NCI-H2029 treated with DMSO at 0.1 percent for 48 hours (cell line): ENCODE measurements at places on chromosomes 1 and 21.
A peak's percentile ranks its signal among the peaks of the same experiment; 100 is the strongest.

- no peak for DNase-seq
These were observed 2.8 kb upstream of the MTF2 start for GRCh38 chr1:93076268-93076667.

DNA sequence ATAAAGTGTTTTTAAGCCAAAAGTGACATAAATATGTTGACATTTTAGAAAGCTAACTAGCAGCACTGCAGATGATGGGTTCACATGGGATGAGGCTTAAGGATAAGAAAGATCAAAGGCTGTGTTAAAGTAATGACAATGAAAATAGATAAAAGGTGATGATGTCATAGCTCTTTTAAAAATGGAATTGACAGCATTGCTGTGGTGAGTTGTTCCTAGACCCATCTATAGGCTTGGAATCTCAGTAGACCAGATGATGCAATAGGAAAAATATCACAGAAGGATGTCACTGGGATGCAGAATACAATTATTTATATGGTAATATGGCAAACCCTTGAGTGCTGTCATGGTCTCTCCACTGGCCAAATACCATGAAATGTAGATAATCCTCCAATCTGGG is 286.0 kb downstream of the PLA2G4A start:
- DNase-seq = no peak

DNA sequence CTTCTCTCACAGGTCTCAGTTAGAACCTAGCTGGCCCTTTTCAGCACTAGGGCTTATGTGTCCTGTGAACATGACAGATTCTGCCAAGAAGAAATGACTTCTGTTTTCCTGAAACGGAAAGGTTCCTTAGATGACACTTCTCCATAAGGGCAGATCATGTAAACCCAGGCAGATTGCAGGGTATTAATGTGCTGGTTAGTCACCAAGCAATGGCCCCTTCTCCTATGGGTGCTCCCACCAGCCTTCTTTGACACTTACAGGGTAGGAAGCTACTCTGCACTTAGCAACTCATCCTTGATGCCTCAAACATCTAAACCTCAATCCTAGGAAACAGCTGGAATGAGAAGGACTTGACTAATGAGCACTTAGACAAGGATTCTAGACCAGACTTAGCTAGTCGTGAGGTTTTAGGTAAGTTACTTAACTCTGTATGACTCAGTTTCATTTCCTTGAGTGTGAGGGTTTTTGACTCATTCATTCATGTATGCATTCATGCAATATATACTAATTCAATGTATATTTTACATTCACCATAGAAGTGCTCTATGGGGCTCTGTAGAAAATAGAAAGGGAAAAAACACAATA is 74.1 kb upstream of the PLXNA2 start:
- DNase-seq = no peak

- no peak for DNase-seq
These were observed 246.9 kb upstream of the ST6GALNAC5 start for GRCh38 chr1:76620371-76620770.

DNA sequence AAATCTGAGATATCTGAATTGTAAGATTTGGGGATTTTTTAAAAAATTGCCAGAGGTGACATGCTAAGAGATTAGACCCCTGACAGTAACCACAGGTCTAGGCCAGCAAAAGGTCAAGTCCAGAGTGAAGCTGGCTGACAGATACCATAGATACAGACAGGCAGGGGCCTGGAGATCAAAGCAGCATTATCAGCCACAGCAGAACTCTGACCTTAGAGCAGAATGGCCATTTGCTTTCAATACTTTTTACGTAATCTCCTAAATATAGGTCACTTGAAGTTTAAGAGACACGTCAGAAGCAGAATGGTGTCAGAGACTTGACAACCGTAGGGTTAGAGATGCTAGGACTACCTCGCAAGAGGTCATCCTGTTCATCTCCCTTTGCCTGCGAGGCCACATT is 40.8 kb upstream of the RXRG start:
- DNase-seq = no peak

GRCh38 chr1:218592688-218593087 is 247.6 kb downstream of the TGFB2 start:
- no peak for DNase-seq

DNA sequence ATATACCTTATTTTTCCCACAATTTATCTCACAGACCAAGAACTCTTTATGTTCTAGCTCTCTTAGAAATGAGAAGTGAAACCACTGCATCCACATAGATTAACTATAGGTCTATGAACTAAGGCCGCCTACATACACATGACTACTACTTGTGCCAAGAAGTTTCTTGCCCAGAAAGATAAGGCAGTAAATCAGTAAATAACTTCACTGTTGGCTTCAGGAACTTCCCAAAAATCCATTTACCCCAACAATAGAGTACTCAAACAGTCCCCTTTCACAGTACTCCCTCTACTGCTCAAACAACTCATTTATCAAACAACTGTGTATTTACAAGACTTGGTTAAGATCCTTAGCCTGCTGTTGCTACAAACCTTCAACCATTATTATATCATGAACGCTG is 96.5 kb downstream of the NME7 start:
- DNase-seq = no peak

DNA sequence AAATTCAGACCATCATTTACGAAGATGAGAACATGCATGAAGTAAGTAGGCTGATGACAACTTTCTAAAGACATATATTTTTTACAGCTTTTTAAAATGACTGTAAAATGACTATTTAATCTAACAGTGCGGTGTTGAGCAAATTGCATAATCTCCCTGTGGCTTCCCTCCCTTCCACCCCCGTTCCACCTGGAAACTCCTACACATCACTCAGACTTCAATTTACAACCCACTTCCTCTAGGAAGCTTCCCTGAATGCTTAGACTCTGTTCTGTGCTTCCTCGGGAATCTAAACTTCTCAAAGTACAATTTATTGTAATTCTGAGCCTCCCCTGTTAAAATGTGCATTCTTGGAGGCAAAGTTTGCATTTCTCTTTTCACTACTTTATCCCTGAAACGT is 354.9 kb downstream of the DPYD start:
- no peak for DNase-seq

- DNase-seq = no peak
These were observed 15.5 kb upstream of the CELA3B start for GRCh38 chr1:21961337-21961736.

DNA sequence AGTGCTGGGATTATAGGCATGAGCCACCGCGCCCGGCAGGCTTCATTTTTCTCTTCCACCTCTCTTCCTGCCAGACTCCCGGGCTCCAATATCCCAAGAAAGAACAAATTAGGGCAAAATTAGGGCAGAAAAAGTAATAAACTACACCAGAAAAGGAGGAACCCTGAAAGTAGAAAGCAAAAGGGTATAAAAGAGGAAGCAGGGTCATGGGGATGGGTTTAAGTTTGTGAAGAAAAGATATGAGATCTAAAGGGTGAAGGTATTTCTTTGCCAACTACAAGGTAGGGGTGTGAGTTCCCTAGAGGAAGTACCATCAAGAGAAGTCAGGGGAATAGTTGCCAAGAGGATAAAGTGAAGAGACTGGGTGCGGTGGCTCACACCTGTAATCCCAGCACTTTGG is 9.9 kb downstream of the PTPN22 start:
- DNase-seq = no peak

DNA sequence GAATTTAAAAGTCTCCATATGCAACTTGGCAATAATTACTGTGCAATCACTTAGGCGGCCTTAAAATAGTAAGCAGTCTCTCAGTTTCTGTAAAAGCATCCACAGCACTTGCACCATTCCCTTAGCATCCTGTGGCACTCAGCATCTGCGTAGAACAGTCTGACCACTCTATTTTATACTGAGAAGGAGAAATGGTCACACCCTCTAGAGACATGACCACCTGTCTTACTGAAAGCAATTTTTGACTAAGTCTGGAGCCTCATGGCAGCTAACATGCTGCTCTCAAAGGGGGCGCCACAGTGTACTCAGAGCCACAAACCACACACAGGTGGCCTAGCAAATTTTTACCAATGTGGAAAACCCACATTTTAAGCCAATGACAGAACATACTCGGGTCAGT is 62.0 kb downstream of the KCNK1 start:
- DNase-seq = no peak

- DNase-seq = no peak
These were observed 13.5 kb downstream of the GTF2B start for GRCh38 chr1:88877911-88878310.

DNA sequence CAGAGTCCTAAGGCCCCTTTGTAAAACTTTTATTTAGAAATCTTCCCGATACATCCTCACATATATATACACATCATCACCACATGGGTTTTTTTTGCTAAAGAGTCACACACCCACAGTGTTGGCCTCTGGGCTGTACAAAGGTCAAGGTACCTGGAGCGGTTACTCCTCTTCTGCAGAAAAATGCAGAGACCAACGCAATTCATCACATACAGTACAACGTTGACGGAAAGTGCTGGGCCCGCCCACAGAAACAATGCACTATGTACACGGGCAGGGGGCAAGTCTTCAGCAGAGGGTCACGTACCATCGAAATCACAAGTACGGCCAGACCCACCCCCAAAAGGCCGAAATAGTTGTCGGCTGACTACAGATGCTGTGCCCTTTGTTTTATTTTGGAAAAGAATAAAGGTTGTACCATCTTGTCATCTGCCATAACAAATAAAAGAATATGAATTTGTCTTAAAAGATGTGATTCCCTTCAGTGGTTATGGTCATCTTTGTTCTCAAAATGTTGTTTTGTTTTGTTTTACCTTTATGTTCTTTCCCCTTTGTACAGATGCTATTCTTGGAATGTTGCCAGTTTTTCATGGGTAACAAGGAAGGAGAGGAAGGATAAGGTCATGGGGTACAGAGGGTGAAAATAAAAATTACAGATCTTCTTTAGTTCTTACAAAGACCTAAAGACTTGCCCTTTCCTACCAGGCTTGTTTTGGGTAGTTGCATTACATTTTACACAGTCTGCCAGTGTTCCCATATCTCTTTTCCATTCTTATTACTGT is 15.6 kb downstream of the TAL1 start:
- DNase-seq = no peak

- DNase-seq = no peak
These were observed 2.4 kb downstream of the RAB7B start for GRCh38 chr1:206000641-206001339.

DNA sequence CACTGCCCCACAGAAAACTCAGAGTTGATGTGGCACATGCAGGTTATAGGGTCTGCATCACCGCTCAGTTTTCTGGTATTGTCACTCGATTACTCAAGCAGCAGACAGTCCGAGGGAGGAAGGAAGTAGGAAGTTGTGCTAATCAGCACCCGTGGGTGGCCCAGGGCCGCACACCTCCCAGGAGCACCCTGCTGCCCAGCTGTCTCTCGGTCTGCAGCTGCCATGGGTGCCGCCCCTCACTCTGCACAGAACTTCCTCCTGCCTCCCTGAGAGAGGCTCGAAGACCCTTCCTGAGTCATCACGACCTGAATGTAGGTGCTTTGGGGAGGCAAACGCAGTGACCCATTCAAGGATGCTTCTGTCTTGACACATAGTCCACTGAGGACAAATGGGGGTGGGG is 4.2 kb upstream of the TFF3 start:
- DNase-seq = no peak

DNA sequence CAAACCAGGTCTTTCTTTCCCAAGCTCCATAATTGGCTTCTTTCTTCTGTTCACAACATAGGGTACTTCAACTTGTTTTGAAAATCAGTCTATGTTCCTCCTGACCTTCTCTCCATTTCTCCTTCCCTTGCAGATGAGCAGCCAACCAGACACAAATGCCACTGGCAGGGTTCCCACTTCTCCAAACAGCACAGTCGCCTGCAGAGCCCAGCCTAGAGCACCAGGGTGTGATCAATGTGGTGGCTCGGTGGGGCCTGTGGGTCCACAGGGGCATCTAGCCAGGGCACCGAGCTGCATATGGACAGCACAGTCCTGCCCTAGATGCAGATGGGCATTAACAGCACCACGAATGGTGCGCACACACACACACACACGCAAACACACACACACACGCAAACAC is 112.8 kb downstream of the NPHP4 start:
- no peak for DNase-seq

DNA sequence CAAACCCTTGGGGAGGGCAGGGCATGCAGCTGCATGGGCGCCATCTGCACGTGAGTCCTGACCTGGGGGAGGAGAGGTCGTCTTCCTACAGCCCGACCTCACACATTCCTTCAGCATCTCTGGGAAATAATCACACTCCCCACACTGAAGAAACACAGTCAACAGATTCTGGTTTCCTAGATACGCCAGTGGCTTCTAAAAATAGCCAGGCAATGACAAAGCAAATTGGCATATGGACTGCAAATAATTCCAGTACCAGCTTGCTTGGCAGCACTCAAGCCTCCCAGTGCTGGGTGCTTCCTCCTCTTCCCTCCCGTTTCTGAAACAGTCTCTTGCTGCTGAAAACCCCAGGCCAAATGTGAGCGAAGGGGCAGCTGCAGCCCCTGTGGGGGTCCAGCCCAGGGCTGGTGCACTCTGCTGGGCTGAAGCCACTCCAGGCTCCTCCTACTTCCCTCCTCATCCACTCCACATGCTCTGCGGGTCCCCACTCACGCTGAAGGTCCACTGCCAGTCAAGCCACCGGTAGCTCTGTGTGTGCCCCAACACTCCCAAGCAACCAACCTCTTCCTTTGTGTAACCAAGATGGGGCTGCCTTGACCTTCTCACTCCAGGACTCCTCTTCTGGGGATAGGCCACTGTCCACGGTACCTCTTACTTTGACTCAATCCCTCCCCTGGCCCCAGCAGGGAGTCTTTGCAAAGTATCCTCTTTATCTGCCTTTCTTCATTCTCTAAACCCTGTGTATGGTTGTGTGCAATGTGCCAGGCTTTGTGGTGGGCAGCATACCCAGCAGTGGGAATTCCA is 69.0 kb downstream of the KCND3 start:
- DNase-seq = peak; percentile 71

GRCh38 chr1:116375148-116375886 is 2.3 kb downstream of the ATP1A1 start:
- no peak for DNase-seq

- no peak for DNase-seq
These were observed 31.1 kb downstream of the RAB3GAP2 start for GRCh38 chr1:220241072-220241663.

DNA sequence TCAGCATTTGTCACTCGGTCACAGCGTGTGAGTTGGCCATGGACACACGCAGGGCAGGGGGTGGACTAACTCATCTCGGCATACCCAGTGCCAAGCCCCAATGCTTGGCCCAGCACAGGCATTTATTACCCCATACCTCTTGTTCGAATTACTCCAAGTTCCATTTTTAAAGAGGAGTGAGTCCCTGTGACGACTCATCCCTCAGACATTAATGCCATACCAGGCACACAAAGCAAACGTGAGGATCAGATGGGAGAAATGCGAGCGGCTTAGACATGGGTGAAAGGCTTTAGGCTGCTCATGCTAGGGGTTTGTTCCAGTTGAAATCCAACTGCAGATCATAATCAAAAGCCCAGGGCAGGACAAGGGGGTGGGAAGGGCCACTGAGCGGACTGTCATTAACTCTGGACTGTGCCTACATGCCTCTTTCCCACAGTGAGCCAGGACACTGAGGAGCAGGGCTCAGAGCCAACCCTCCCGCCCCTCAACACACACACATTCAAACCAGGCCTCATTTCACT is 118.5 kb upstream of the NGF start:
- peak; percentile 50 for DNase-seq

DNA sequence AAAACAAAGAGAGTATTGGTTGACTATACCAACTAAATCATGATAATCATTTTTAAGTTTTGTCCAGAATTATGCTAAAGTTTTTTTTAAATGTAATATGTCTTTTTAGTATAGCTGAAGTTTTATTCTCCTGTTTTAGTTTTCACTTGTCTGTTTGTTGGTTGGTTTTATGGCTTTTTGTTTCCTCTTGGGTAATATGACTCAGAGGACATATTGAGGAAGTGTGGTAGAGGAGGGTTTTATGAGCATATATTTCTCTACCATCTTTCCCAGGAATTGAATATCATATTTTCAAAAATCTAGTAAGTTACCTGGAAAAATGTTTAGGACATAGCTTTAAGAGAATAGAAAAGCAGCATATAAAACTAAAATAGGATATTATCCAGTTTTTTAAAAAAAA is 68.6 kb upstream of the MCOLN3 start:
- DNase-seq = no peak
